ENCODE measurements at places on chromosomes 1 and 21.

DNA sequence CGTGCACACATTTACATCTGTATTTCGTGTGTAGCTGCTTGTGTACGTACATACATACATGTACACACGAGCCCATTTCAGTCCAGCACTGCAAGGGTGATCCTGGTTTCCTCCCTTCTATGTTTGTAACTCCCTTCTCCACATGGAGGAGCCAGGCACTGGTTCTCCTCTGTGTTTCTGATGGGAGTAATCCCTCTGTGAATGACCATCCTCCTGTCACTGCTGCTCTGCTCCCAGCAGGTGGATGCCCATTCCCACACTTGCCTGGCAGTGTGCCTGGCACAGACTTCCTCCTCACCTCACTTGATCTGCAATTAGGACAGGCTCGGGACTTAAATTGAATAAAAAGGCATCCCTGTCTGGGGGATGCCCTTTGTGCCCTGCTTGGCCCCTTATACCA lies 37.1 kb downstream of the TRAPPC10 start:
- DNase-seq: no peak

GRCh38 chr1:29569971-29570634 lies 333.8 kb downstream of the PTPRU start:
- no peak for DNase-seq

DNA sequence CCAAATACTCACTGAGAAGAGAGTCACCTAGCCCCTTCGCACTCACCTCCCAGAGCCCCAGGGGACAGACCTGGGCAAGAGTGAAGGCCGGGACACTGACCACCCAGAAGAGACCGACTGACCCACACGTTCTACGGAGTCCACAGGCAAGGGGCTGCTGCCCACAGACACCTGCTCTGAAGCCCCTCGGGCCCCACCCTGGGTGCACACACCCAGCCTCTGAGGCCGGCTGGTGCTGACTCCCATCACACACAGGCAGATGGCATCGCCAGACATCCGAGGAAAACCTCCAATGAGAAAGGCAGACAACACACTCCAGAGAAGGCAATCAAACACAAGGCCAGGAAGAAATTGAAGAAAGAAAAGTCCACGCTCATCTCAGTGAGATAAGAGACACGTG lies 22.1 kb downstream of the WDR4 start:
- no peak for DNase-seq

DNA sequence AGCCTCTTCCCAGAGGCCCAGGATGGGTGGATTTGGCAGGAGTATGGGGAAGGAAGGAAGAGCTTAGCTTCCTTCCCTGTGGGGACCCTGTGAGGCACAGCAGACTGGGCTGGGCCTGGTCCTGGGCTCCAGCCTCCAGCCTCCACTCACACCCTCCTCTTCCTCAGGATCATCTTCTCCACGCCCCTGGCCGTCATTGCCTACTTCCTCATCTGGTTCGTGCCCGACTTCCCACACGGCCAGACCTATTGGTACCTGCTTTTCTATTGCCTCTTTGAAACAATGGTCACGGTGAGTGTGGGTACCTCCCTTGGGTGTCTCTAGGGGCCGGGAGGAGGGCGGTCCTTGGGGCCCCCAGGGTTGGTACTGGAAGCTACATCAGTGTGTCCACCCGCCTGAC lies 10.1 kb downstream of the MFSD2A start:
- no peak for DNase-seq

DNA sequence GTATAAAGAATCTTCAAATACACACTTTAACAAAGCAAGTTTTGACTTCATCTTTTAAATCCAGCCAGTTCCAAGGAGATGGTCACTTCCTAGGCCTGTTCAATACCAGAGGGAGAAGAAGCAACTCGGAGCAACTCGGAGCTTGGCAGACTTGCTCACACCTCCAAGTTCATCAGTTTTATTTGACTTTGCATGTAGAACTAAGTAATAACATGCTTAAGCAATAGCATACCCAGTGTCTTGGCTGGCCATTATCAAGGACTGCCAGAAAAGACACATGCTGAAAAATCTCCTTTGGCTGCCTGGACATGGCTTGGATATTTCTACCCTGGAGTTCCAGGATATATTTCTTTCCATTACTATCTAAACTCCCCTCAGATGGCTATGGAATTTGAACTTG lies 52.6 kb downstream of the GNG12 start:
- no peak for DNase-seq

DNA sequence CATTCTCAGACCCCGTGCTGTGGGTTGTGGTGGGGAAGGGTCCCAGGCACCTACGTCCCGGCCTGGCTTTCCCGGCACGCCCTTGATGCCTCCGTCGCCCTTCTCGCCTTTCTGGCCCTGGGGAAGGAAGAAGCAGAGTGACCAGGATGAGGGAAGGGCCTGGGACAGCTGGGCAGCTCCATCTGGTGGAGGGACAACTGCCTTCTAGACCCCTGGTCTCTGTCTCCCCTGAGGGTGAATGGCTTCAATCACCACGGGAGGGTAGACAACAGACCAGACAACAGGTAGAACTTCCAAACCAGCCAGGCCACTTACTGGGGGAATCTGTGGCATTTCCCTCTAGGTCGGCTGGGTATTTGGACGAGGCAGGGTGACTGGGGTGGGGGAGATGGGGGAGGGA lies 11.9 kb downstream of the COL16A1 start:
- DNase-seq: no peak

DNA sequence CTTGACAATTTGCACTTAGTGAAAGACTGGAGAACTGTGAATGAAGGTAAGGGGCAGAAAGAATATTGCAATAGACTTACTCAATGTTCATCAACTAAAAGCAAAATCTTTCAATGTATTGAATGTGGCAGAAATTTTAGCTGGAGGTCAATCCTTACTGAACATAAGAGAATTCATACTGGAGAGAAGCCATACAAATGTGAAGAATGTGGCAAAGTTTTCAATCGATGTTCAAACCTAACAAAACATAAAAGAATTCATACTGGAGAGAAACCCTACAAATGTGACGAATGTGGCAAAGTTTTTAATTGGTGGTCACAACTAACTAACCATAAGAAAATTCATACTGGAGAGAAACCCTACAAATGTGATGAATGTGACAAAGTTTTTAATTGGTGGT lies 80.7 kb downstream of the JMJD4 start:
- DNase-seq: no peak

GRCh38 chr1:168801032-168801745 lies 72.2 kb upstream of the DPT start:
- DNase-seq: no peak

GRCh38 chr1:31732751-31733289 lies 29.0 kb upstream of the COL16A1 start:
- no peak for DNase-seq

DNA sequence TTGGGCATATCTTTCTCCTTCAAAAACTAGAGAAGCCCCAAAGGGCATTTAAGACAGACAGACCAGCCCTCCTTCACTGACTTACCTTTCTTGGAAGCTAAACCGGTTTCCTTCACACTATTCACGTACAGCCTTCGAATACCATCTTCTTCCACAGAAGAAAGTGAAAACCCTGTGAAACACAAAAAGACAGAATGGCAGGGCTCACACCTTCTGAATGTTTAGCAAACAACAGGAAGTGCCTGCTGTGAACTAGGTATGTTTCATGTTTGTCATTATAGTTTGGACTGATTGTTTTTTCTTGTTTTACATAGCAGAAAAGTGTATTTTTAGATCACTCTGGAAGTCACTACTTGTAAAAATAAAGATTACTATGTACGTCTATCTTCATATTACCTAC lies 148.6 kb upstream of the KRTAP19-8 start:
- no peak for DNase-seq

DNA sequence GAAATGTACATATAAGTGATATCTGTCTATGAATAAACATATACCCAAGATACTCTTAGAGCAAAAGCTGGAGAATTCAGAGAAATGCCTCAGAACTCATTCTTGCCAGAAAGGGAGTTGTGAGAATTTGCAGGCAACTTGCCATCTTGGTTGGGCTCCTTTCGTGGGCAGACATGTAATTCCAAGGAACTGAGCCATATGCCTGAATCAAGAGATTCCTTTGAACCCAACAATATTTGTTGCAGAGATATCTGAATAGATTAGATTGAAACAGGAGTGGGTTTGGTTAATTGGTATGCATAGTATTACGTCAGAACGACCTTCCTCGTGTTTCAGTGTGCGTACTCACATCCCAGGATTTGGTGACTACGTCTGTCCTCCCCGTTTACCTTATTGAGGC lies 67.0 kb downstream of the TGFB2 start:
- no peak for DNase-seq

DNA sequence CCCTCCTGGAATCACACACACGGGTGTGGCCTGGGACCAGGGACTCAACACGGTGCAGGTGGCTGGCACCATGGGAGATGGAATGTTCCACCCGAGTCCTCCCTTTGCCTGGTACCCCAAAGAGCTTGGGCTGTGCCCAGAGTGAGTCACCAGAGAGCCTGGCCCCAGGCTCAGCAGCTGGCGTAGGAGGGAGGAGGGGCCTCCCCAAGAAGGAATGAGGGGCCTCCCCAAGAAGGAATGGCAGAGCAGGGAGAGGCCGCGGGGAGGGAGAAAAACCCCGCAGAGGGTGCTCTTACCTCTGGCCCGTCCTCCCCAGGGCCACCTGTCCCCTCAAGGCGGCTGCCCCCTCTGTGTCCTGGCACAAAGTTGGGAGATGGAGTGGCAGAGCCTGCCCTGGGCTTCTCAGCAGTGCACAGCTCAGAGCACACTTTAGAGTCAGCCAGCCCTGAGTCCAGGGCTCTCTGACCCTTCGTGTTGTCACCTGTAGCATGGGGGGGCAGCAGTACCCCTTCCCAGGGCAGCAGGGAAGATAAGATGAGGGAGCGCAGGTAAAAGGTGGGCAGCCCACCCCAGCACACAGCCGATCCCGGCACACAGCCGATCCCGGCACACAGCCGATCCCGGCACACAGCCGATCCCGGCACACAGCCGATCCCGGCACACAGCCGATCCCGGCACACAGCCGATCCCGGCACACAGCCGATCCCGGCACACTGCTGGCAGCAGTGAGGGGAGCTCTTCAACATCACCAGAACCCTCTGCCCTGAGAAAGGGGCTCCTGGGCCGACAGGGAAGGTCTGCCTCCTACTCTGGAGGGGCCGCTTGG lies 20.2 kb upstream of the KCNAB2 start:
- DNase-seq: no peak

- DNase-seq: no peak
Measured at GRCh38 chr1:51172811-51173210, 63.3 kb upstream of the RNF11 start.

DNA sequence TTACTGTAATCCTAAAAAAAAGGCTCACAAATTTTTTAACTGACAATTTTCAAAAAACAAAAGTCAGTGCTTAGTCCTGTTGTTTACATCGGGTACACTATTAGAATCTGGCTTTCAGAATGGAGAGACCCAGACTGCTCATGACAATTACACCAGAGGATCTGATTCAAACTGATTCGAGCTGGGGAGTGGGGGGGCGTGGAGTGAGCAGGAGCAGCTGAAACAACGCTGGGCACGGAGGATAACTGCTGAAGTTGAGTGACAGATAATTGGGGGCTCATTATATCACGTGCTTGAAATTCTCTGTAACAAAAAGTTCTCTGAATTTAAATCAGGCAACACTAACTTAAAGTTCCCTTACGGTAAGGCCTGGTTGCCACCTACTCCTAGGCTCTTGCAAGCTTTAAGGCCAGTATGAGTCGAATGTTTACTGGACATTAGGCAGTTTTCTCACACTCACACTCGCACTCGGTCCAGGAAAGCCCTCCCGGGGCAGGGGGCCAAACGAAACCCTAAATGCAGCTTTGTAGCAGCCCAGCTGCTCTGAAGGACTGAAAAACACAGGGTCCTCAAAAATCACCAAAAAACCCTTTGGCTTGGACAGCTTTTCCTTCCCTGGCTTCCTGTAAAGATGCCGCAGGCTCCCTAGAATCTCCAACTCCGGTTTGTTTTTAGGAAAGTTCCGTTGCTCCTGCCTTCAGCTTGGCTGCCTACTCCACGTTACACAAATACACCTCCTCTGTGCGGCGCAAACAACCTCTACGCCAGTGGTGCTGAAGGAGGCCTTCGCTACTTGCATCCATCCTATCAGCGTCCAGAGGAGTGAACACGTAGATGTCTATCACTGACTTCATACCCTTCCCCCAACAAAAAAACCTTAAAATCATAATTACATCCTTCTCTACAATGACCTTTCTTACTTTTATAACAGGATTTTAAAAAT lies 42.9 kb downstream of the CAPZB start:
- DNase-seq: no peak
